ENCODE measurements at places on chromosomes 4 and X. TPM values are rescaled to one million over a fixed set of nuclear protein-coding genes. Genes with fewer than 3 reads are reported as not detected.

DNA sequence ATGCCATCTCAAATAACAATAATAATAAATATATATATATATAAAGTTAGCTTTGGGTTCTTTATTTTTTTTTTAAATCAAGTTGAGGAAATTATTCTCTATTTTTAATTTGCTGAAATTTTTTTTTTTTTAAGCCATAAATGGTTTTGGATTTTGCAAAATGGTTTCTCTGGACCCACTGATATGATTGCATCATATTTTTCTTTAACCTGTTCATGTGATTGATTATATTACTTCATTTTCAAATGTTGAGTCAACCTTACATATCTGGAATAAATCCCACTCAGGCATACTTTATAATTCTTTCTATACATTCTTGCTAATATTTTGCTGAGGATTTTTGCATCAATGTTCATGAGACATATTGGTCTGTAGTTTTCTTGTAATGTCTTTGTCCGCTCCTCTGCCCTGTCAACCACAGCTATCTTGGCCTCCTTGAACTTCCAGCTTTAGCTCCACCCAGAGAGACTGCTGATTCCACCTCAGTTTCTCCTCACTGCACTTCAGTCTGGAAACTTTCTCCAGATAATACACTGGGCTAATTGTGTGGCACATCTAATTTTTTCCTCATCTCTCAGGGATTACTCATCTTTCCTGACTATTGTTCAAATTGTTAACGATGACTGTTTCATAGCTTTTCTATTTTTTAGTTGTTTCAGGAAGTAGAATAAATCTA lies 160.9 kb upstream of the GIMD1 start:
- DNase-seq: no peak

The AMBN gene
- total RNA-seq: not detected

DNA sequence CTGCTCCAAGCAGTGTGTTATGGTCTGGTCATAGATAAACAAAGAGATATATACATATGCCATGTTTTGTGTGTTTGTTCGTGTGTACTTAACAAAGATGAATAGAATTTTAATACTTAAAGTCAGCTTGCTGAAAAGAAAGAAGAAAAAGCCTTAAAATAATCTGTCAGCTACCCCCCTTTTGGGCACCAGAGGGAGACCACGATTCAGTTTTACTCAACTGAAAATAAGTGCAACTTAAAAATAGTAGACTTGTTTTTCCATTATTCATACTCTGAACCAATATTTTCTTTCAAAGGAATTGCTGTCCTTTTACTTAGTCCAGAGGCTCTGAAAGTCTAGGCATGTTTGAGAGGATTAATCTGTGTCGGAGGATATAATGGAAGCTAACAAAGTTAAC lies 181.7 kb upstream of the AGTR2 start:
- DNase-seq: no peak

DNA sequence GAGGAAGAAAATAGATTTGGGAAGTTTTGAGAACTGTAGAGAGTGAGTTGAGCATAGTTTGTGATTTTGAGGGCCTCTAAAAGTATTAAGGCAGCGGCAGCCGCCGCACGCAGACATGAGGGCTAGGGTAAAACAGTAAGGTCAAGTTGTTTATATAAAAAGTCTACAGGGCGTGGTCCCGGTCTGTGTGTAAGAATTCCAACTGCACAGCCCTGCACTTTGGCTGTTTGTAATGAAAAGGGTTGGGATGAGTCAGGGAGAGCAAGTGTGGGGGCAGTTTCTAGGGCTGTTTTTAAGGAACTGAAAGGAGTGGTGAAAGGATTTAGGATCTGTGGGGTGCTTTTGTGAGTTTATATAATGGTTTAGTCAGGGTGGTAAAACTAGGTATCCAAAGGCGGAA lies 55.0 kb downstream of the BEX3 start:
- no peak for DNase-seq

DNA sequence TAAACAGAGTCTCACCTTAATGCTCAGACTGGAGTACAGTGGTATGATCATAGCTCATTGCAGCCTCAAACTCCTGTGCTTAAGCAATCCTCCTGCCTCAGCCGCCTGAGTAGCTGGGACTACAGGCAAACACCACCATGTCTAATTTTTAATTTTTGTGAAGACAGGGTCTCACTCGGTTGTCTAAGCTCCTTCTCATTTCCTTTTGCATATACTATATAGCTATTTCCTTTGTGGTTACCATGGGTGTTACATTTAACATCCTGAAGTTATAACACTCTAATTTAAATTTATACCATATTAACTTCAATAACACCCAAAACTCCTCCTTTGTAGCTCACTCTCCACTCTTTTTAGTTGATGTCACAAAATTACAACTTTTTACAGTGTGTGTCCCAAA lies 114.3 kb downstream of the DCK start:
- no peak for DNase-seq
